ENCODE measurements at places on chromosomes 2 and 18.

DNA sequence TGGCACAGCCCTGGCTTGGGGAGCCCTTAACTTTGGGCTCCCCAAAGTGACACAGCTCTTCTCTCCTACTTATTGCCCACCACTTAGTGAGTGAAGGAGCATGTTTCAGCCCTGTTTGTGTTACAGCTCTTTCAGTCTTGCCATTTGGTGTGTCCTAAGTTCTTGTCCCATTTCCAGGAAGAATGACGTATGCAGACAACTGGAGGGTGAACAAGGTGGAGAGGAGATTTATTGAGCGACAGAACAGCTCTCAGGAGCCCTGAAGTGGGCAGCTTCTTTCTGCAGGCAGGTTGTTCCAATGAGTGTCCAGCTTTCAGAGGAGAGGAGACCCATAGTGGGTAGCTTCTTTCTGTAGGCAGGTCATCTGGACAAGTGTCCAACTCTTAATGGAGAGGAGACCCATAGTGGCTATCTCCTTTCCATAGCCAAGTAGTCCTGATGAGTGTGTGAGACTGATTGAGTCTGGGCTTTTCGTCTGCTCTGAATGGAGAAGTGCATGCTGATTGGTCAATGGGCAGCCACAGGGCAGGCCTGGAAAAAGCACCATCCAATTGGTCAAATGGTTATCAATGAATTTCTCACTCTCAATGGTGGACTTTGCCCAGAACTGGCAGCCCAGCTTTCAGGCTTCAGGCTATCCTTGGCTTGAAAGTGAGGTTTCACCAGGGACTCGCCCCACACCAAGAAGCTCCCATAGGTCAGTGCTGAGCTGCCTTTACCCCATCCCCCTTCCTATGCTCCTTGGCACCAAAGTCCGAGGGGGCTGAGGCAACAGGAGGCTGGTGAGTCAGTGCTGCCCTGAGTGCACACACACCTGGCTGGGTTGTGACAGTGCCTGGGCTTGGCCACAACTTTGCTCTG is 688.2 kb downstream of the NYAP2 start:
- no peak for DNase-seq

DNA sequence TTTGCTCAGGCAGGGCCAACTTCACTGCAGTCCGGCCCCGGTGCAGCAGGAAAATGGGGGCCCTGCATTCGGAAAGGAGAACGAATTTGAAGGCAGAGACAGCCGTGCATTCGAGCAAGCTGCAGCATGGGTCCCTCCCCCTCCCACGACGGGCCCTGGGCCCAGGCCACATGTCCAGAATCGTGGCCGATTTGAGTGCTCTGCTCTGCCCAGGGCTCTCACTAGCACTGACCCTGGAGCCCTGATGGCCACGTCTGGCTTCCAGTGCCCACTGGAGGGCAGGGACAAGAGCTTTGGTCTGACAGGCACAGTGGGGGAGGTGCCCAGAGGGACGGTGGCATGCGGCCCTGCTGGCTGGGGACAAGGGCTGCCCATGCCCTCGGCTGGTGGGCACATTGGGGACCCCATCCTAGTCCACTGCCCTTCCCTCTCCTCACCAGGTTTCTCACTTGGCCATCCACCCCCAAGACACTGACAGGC is 14.4 kb upstream of the KLHL30 start:
- DNase-seq, result no peak

DNA sequence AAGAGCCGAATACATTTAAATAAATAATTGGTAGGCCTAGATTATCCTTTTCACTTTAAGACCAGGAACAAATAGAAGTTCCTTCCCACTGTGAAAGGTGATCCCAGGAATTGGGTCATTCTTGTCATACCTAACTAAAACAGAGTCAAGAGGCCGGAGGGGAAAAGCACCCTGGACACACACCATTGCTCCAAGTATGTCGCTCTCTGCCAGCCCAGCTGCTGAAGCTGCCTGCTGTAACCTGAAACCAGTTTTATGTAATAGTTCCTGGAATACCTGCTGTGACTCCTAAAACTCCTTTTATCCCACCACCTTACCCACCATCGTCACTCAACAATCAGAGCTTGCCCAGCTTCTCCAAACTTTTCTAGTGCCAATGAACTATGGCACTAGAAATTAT is 217.1 kb downstream of the PTPRM start:
- DNase-seq, result no peak

DNA sequence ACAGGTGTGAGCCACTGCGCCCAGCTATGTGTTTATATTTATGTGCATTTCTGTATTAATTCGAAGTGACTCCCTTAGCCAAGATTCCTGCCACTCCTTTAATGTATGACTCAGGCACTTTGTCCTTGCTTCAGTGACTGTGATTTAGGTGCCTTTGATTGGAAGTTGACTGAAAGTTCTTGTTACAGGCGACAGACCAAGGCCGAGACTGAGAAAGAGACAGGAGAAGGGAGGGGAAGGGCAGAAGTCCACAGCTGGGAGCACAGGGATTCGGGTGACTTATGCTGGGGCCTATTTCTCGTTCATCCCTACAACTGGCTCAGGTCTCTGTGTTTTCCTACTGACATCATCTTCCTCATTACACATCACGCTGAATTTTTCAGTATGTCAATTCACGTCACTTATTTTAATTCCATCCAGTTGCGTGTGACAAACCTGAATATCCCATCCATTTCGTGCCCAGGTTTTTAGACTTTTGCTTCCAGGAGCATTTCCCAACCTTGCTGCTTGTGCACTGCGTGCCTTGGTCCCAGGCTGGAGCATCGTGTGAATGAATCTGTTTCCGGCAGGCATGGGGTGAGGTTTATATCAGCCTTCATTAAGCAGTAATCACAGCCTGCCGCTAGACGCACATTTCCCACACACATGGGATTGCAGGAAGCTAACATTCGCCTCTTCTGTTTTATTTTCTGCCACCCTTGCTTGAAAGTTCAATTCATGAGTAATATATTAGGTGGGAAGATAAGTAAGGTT is 42.4 kb downstream of the TMEM18 start:
- DNase-seq, result no peak

DNA sequence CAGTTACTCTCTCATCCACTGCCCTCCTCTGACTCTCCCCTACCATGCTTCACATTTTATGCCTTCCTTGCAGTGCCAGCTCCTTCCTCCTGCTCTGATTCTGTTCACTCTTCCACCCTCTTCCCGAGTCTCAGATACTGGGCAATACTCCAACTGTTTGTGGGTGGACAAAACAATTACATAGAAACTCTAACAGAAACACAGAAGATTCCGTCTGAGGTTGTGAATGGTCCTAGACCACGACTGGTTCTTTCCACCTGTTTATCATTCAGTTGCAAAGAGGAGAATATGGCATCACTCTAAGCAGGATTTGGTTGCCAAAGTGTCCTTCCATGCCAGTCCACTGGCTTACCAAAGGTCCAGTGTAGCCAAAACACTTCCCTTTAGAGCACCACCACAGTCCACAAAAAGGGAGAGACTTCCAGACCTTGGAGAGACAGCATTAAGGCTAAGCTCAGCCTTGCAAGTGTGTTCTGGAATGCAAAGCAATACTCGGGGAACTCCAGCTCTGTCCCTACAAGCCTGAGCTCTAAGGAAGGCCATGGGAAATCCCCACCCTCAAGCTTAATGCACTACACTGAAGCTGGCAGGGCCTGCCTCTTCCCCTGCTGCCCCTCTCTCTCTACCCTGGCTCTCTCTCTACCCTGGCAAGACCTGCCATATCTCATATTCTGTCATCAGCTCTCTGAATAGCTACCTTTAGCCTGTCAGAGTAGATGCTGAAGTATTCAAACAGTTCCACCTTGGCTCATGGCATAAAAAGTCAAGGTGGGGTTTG is 33.6 kb upstream of the RND3 start:
- peak; percentile 70 for DNase-seq

- no peak for DNase-seq
Observed at GRCh38 chr2:18763338-18763737, 174.0 kb upstream of the NT5C1B start.

- DNase-seq, result no peak
Observed at GRCh38 chr2:7837237-7837760, 844.6 kb upstream of the ID2 start.

GRCh38 chr2:232502911-232503808 is 15.5 kb upstream of the ECEL1 start:
- DNase-seq, result no peak

DNA sequence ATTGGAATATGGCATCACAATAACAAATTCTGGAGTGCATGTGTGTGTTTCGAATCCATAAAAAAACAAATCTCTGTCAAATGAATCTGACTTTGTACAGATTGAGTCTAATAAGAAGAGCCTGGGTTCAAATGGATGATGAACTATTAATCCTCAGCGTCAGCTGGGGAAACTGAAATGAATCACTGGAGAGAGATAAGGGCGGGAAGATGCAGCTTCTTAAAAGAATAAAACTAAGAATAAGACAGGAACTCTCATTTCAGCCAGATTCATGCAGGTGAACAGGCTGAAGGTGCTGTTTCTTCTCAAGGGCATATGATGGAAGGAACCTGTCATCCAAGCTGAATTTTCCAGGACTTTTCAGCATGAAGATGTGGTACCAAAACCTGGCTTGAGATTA is 202.6 kb upstream of the TRIB2 start:
- no peak for DNase-seq

GRCh38 chr2:182855376-182855775 is 11.1 kb downstream of the FRZB start:
- no peak for DNase-seq

DNA sequence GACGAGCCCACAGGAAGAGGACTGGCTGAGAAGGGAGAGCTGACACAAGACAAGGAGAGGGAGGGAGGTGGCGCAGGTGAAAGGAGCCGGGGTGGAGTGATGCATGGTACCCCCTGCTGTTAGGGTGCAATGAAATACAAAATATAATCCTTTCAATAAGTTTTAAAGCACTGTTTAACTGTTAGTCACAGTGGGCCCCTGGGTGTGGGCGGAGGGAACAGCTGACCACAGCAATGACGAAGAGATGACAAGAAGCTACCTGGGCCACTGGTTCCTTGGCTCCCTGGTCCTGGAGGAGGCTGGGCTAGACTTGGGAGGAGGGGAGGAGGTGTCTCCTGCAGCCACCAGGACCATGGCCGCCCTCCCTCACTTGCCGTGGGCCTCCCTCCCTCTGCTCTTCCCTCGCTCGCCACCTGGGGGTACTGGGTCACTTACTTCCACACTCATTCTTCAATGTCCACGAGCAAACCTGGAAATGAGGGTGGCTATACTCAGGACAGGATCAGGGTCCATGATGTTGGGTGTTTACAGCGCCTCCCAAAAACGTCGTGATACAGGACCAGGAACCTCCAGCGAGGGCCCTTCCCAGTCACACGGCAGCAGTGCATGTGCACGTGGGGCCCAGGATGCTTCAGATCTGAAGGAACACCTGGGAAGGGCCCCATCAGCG is 196.1 kb downstream of the ANKRD30B start:
- no peak for DNase-seq

GRCh38 chr2:579351-579886 is 97.8 kb downstream of the TMEM18 start:
- no peak for DNase-seq

GRCh38 chr2:27681841-27682240 is 18.2 kb downstream of the SLC4A1AP start:
- peak; percentile 70 for DNase-seq

- no peak for DNase-seq
Observed at GRCh38 chr2:46535360-46535759, 56.0 kb downstream of the TMEM247 start.

DNA sequence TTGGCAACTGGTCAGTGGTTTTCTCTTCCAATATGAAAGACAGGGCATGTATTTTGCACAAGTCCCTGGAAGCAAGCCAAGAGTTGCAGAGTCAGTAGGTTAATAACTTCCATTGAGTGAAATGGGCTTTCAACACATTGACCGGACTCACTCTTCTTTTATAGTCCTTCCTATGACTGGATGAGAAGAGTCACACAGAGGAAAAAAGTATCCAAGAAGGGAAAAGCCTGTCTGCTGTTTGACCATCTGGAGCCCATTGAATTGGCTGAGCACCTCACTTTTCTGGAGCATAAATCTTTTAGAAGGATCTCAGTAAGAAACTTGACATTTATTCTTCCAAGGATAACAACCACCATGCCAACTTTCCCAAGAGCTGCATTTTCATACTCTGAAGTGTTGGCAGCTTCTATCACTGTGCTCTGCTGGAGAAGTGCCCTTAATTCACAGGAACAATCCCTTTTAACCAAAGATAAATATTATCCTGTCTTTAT is 45.4 kb downstream of the RASGRP3 start:
- DNase-seq, result peak; percentile 49

GRCh38 chr2:12277241-12278034 is 439.3 kb upstream of the TRIB2 start:
- DNase-seq, result no peak

- no peak for DNase-seq
Observed at GRCh38 chr2:222296311-222296741, 2.5 kb downstream of the PAX3 start.

DNA sequence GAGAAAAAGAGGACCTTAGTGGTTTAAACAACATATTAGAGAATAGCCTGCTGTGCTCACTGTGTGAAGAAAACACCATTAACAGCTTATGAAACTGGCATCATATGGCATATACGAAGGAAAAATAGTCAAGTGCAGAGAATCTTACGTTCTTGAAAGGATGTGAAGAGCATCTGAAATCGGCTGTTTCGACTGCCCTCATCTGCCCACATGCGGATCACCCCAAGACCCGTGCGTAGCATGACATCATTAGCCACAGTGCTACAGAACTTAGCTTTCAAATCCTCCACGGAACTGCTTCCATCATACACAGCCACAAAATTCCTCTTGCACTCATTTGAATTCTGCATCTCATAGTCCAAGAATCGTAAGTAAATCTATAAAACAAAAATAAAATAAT is 84.3 kb downstream of the NETO1 start:
- peak; percentile 0 for DNase-seq

GRCh38 chr2:134839649-134840048 is 1.2 kb downstream of the ACMSD start:
- no peak for DNase-seq

- DNase-seq, result no peak
Observed at GRCh38 chr2:23814963-23815362, 112.0 kb downstream of the ATAD2B start.

DNA sequence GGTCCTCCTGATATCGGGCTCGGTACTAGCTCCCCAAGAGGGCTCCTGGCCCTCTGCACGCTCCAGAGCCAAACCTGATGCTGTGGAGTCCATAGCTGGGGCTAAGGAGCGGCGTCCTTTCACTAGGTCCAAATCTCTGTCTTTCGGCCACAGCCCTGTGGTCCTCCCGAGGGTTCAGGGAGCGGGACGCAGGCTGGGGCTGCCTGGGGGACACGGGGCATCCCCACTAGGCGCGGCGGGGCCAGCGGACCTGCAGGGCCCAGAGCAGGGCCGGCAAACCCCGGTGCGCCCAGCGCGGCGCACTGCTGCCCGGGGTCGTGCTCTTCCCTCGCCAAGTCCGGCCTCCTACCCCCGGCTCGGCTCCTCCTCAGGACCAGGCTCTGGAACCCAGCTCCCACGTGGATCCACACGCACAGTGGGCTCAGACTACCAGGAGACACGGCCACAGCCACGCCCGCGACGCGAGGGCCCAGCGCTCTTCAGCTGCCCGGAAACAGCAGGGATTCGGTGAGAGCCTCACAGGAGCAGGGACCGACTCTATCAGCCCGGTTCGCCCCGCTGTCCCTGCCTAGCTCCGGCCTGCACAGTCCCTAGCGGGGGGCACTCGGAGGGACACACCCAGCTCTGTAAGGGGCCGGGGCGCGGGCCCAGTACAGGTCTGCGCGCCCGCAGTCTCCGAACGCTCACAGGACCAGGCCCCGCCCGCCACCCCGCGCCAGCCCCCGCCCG is 593 bp downstream of the ZNF514 start:
- DNase-seq, result peak; percentile 46

GRCh38 chr18:24868311-24868710 is 407.9 kb downstream of the HRH4 start:
- peak; percentile 69 for DNase-seq

- DNase-seq, result no peak
Observed at GRCh38 chr18:63126134-63127069, 193.2 kb downstream of the BCL2 start.

- DNase-seq, result no peak
Observed at GRCh38 chr2:122864728-122865127, 1109.3 kb downstream of the TSN start.
